ENCODE measurements at places on chromosomes 13 and 19.

DNA sequence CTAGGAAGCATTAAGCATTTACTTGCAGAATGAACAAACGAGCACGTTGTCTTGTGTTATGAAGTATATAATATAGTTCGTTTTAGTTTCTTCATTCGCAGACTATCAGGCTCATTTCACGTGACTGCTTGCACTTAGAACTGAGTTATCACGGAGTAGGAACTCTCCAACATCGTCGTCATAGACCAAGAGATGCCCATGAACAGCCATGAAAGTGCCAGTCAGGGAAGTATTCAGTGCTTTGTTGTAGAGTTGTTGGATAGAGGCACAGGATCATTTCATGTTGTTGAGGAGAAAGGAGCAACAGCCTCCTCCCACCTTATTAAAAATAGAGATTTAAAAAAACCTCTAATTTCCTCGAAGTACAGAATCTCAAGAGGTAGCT, 977 bp upstream of the IL17D start:
- DNase-seq: no peak

GRCh38 chr13:73201626-73202025, 142.8 kb downstream of the KLF5 start:
- DNase-seq: no peak

DNA sequence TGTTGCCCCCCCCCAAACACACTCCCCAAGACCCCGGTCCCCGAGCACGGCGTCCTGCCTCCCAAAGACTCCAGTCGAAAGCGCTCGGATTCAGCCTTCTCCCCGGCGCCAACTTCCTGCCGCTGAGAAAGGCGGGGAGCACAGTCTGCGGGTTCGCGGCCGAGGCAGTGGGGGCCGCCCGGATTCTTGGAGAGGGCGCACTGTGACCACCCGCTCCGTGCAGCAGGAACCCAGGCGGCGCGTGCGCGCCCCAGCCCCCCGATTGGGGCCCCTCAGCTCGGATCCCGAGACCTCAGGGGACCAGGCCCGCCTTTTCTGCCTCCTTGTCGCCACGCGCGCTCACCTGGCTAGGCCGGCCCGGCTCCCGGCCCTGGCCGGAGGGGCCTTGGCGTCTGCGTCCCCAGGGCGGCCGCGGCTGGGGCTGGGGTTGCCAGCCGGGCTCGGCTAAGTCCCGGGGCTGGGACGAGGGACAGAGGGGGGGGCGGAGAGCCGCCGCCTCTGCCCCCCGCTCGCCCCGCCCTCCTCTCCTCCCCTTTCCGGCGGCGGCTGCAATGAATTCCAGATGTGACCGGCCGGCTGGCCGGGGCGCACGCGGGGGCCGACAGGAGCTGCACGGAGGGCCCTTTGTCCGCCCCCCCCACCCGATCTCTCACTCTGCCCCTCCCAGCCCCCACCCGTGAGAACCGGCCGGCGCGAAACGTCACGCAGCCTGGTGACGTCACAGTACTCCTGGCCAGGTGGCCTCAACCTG, at the start of gene S1PR2:
Gene S1PR2, minus strand, starts transcription at position 471 of the 751 bp plus-strand sequence. CDS start 6,426 bp downstream, outside the sequence.
- peak; percentile 58 for DNase-seq

- DNase-seq: no peak
Observed at GRCh38 chr13:31945202-31945961, 86.2 kb upstream of the FRY start.

DNA sequence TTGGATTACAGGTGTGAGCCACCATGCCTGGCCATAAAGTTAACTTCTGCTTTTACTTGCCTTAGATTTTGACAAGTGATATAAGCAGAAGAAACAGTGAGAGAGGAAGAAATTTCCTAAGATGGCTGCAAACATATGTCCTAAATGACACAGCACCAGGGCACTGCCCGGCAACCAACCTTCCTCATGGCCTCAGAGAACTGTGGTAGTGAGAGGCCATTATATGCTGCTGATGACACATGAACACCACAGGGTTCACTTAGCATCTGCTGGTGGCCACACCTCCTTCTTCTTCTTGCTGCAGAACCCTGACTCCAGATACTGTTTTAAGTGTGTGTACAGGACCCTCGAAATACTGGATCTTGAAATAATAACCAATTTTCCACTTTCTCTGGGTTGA, 88.2 kb downstream of the KCTD12 start:
- no peak for DNase-seq

- no peak for DNase-seq
Observed at GRCh38 chr13:36520111-36520510, 87.8 kb downstream of the CCNA1 start.

DNA sequence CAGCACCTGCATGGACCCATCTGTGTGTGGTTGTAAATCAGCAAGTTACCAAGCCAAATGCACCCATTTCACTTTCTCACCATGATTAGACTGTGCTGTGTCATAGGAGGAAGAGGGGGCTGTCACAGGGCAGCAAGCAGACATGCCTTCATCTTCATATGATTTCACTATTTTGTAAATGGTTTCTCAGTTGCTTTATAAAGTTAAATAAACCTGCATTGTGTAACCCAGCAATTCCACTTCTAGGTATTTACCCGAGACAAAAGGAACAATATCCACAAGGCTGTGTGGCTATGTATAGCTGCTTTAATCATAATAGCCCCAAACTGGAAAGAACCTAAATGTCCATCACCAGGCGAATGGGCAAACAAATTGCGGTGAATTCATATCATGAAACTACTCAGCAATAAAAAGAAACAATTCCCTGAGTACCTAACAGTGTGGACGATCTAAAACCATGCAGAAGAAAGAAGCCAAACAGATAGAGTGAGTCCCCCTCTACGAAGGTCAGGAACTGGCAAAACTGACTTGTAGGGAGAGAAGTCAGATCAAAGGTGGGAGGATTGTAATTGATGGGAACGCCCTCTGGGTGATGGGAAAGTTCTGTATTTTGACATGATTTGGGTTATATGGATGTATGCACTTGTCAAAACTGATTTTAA, 185.4 kb downstream of the COL4A1 start:
- DNase-seq: no peak
